ENCODE measurements at places on chromosomes 6 and 20. TPM values are rescaled to one million over a fixed set of nuclear protein-coding genes. Genes with fewer than 3 reads are reported as not detected.

- peak; percentile 73 for DNase-seq
Observed at GRCh38 chr20:45817376-45818194, 5.1 kb downstream of the UBE2C start.

GRCh38 chr20:58550275-58551059 is 35.3 kb upstream of the APCDD1L start:
- DNase-seq, result no peak

DNA sequence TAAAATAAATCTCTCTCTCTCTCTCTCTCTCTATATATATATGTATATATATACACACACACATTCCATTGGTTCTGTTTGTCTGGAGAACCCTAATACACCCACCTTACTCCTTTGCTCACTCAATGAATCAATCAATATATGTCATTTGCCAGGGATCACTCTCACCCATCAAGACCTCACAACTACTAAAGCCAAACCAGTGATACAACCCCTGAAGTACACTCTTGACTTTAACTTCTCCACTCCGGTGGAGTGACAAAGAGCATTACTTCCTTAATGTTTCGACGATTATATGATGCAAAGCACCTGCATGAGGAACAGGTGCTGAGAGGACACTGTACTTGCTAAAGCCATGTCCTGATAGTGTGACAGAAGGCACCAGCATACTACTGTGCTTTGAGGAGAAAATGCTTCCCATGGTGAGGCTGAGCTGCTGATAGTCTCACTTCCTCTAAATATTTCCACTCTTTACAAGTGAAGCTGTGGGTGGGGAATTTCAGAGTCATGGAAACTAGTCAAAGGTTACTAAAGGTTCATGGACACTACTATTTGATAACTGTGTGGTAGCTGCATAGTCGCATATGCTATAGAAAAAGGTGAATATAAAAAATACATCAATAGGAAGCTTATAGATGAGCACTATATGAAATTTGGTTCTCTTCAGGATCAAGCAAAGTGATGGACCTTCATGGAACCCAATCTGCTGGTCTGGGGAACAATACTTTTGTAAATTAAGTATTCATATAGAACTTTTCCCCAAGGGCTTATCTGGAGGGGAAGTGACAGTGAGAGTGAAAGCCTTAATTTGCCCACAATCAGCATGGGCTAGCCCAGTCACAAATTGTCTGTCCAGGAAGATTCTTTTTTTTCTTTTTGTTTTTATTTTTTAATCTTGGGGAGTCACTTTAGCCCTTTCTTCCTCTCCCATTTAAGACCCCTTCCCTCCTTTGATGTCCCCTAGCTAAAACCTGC is 141.9 kb upstream of the NEDD9 start:
- no peak for DNase-seq

CAPN11 gene
- not detected for total RNA-seq

DNA sequence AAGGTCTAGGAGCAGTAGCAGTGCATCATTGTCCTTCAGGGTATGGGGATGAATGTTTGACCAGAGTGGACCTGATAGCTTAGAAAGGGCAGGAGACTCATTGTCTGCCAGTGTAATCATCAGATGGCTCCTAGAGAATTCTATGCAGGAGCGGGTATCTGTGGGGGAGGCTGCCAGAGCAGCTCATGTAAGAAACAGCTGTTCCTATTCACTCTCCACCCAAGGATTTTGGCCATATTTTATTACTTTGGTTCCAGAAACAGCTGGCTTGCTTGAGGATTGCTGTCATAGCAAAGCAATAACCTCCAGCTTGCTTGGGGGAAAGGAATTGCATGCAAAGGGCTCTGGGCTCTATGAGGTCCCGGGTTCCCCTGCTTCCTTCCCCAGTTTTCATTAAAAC is 44.1 kb downstream of the RALY start:
- DNase-seq, result no peak

DNA sequence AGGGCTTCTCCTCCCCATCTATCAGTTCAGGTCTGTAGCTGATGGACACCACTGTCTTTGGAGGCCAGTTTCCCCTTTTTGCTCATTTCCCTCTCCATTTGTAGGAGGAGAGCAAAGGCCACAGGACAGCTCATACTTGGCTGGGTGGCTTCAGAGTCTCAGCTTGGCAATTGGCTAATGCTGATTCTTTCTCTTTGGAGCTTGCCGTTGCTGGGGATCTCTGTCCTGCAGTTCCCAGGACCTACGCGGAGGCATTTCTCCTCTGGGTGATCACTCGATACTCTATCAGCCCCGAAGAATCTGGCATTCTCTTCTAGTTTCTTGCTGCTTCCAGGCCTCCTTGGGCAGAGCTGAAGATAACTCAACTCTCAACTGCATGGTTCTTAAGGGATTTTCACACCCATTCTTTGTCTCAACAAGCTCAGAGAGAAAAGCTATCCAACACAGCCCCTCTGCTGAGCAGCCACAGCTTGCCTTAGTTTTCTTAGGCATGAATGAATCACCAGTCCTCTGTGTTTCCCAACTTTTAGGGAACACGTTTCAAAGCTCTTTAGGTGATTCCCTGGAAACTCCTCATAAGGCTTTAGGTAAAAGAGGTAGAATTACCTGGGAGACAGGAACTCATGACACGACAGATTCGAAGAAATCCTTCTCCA is 19.2 kb upstream of the SSR1 start:
- peak; percentile 96 for DNase-seq

DNA sequence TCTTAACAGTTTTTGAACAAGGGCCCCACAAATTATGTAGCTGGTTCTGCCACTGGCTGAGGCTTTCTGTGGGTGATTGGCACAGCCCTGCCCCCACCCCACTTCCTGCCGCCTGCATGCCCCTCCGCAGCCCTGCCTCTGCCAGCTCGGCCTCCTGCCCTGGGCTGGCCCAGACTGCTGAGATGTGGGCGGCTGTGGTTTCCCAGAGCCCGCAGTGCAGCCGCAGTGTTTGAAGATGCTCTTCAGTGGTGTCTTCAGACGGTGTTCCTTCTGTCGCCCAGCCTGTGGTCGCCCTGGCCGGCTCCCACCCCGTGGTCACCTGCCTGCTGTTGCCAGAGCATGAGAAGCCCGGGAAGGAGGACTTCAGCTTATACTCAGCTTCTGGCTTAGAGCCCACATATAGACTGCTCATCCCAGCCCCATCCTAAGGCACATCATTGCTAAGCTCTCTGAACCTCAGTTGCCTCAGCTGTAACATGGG is 154.3 kb downstream of the VEGFA start:
- DNase-seq, result no peak

- no peak for DNase-seq
Observed at GRCh38 chr20:29325304-29325640, 1932.2 kb upstream of the DEFB115 start.

GRCh38 chr6:96704713-96705112 is 132.6 kb downstream of the GPR63 start:
- DNase-seq, result peak; percentile 80

STMND1 gene
- total RNA-seq, result not detected

Data from bronchial epithelial cell (primary cell).